Transverse colon (tissue), 4 donors: ENCODE measurements at places on chromosomes 11 and 22.

- no peak for DNase-seq
These were observed 70.2 kb upstream of the LMO1 start for GRCh38 chr11:8333811-8334401.

DNA sequence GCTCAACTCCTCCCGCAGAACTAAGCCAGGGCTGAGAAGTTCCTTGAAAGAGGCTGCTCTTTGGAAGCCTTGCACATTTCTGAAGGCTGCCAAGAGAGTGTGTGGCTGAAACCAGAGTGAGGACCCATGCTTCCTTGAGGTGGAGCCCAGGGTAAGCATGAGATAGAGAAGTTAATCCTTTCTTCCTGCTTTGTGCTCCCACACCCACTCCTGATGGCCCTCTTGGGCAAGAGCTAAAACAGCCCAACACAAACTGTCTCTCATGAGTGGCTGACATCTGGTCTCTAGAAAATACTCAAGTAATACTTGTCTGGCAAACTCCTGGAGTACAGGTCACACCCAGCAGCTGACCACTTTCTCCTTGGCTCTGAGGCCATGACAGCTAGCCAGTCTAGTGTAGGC is 523.7 kb downstream of the INSC start:
- DNase-seq: no peak

DNA sequence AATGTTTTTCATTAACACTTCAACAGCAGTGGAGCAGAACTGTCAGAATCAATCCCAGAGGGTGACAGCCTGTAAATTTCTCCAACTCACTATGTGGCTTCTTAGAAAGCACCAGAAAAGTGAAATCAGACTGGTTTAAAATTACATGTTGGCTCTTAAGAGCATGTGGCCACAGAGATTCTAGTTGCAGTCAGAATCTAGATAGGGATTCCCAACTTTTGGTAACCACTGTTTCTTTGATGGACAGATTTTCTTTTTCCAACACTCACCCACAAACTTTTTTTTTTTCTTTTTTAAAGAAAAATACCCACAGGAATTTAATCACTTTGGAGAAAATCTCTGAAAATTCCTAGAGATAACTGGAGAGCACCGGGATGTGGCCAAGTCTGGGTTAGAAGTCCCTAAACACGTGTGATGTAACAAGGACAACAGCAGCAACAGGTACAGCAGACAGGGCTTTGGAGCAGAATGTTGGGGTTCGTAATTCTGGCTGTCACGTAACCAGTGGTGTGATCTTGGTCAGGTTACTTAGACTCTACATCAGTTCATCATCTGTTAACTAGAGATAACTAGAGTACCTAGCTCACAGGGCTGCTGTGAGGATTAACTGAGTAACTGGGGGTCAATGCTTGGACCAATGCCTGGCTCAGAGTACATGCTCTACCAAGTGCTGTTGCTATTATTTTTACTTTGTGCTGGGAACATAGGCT is 100.1 kb downstream of the NAT10 start:
- no peak for DNase-seq

DNA sequence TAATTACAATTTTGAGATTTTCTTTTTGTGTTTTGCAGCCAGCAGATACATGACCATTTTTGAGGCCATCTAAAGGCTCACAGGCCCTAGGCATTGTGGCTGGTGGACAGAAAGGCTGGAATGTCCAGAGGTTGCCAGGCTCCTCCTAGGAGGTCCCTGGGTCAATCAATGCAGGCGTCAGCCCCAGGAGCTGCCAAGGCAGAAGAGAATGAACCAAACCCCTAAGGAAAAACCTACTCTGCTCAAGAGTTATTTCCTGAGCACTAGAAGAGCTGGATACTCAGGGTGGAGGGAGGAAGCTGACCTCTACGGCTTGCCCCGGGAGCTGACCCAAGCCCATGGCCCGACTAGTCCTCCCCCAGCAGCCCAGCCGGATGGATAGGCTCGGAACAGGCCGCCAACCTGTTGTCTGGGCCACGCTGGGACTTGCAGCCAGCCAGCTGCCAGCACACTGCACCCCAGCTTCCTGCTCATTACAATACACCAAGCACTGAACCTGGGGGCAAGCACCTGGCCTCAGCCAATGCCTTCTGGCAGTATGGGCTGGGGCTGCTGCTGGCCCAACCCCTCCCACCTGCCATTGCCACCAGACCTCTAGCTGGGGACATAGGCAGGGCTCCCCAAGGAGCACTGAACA is 5.7 kb upstream of the SCGB1A1 start:
- DNase-seq: no peak

- no peak for DNase-seq
These were observed 31.0 kb downstream of the TPCN2 start for GRCh38 chr11:69079661-69080256.

GRCh38 chr11:17164361-17165246 is 43.2 kb downstream of the PIK3C2A start:
- no peak for DNase-seq

DNA sequence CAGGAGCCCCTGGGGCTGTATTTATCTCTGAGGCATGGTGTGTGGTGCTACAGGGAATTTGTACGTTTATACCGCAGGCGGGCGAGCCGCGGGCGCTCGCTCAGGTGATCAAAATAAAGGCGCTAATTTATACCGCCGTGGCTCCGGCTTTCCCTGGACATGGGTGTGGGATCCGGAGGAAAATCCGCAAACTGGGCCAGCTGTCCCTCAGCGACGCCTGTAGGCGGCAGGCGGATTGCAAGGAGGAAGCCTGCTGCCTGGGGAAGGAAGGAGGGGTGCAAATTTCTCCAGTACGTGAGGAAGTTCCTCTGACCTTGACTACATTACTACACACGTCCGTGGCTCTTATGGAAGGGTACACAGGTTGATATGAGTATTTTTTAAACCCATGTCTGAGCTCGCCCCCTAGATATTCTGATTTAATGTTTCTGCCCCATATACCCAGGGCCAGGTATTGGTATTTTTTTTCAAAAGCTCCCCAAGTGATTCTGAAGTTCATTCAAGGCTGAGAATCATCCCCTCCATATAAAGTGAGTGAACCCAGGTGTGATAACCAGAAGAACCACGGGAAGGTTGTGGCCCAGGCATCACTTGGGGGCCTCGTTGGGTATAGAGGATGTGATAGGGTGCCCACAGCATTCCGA is 2.8 kb downstream of the MYOD1 start:
- no peak for DNase-seq

DNA sequence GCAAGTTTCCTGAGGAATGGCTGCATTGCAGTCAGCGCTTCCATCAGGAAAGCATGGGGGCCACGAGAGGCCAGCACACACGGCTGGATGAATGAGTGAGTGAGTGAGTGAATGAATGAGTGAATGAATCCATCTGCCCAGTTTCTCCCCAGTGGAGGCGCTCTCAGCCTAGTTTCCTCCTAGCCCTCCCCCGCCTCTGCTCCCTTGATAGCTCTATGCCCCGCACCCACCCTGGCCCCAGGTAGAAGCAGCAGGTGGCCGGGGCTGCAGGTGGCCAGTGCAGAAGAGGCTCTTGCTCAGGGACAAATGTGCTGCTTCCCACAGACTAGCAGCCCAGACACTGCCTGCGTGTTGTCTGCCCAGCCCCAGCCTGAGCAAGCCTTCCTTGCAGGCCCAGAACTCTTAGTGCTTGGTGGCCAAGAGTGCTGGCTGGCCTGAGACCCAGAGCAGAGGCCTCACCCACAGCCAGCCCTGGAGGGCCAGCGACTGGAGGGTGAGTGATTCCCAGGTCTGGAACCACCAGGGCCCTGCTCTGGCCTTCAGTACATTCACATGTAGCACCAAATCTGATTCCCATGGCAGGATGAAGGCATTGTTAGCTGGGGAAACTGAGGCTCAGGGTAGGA is 31.1 kb upstream of the PDGFB start:
- no peak for DNase-seq

DNA sequence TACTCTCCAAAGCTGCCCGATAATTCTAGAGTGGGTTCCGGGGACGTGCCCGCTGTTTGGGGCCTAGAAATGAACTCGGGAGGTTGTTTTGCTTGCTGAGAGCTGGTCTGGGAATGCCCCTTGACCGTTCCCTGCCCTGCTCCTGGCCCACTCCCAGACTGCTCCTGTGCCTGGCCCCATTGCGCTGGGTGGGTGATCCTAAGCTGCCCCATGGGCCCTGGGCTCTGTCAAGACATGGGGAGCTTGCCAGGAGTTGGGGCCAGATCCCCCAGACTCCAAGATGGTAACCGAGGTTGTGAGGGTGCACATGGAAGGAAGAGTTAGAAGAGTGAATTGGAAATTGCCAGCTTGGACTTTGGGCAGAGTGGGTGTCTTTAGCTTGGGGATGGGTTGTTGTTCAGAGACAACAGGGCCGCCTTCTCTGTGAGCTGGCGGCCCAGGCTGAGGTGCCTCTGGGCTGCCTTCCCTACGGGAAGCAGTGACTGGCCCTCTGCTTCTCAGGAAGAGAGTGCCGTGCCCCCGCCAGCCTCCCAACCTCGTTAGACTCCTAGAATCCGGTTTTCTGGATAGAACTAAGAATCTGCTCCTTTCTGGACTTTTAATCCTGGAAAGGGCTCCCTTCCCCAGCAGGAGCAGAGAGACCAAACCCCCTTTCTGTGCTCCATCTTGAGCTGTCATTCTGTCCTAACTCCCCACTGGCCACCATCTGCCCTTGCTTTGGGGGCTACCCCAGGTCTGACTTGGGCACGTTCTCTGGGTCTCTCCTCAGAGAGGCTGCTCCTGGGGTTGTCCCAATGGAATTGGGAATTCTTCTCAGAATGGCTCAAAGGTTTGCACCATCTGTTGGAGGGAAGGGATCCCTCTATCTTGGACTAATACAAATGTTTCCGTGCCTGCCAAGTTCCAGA is 1.8 kb downstream of the ST3GAL4 start:
- no peak for DNase-seq

GRCh38 chr11:774873-775592 is 2.3 kb downstream of the GATD1 start:
- no peak for DNase-seq

DNA sequence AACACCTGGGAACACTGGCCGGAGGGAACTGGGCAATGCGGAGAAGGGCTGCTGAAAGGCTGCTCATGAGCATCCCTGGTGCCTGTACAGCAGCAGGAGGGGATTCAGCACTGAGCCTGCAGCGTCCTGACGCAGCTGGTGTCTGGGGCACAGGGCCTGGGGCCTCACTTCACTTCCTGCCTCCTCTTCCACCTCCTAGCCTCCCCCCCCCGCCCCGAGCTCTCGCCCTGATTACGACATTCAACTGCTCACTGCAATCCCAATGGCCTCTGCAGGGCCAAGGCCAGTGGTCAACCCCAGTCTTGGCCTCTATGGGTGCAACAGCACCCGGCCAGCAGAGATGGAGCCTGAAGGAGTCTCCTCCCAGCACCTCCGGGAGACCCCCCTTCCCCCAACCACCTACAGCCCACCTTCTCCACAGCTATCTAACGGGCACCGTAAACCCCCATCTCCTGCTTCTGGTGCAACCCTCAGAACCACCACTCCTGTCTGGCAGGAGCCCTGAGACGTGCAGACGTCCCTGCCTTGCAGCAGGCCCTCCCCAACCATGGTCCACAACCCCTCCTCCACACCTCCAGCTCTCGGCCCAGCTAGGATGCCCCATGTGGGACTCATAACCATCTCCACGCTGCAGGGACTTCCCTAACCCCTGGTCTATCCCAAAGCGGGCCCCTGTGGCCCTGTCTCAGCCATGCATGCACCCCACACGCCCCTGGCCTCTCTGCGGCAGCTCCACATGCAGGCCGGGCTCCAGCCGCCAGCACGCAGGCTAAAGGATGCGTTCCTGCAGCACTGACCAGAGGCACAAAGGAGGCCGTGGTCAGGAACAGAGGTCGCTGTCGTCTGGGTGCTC is 38.2 kb downstream of the BRD1 start:
- peak; percentile 31 for DNase-seq

- no peak for DNase-seq
These were observed 123.8 kb downstream of the RAB38 start for GRCh38 chr11:88051396-88051795.

DNA sequence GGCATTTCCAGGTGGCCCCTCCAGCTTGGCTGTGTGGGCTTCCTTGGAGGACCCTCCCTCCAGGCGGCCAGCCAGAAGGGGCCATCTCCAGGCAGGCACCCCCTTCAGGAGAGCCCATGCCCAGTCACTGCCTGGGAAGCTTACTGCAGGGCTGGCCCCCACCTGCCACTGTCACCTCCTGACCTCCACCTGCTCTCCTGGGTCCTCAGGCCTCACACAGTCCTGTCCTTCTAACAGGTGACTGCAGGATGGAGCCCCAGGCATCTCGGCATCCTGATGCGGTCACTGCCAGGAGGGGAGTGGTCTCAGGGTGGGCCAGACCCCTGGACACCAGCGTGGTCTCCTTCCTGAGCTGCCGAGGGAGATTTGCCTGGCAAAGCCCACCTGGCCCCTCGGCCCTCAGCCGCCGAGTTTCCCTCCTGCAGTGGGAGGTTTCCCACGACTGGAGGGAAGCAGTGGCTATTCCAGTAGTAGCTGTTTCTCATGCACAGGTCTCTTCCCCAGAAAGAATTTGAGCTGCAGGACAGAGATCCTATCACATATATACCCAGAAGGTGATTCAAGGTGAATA is 13.0 kb downstream of the TBX1 start:
- DNase-seq: no peak
